ENCODE measurements at places on chromosomes 13 and 19.

DNA sequence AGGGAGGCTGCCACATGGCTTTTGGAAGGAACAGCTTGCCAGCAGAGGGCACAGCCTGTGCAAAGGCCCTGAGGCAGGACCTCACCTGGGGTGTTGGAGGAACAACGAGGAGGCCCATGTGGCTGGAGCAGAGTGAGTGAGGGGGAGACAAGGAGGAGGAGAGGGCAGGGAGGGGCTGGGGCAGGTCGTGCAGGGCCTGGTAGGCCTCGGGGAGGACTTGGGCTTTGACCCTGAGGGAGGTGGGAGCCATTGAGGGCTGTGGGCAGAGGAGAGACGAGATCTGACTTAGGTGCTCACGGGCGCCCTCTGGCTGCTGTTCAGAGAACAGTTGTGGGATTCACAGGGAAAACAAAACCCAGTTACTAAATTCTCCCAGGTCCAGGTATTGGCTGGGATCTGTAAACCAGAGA, 25.2 kb downstream of the ZNRF4 start:
- peak; percentile 76 for DNase-seq

DNA sequence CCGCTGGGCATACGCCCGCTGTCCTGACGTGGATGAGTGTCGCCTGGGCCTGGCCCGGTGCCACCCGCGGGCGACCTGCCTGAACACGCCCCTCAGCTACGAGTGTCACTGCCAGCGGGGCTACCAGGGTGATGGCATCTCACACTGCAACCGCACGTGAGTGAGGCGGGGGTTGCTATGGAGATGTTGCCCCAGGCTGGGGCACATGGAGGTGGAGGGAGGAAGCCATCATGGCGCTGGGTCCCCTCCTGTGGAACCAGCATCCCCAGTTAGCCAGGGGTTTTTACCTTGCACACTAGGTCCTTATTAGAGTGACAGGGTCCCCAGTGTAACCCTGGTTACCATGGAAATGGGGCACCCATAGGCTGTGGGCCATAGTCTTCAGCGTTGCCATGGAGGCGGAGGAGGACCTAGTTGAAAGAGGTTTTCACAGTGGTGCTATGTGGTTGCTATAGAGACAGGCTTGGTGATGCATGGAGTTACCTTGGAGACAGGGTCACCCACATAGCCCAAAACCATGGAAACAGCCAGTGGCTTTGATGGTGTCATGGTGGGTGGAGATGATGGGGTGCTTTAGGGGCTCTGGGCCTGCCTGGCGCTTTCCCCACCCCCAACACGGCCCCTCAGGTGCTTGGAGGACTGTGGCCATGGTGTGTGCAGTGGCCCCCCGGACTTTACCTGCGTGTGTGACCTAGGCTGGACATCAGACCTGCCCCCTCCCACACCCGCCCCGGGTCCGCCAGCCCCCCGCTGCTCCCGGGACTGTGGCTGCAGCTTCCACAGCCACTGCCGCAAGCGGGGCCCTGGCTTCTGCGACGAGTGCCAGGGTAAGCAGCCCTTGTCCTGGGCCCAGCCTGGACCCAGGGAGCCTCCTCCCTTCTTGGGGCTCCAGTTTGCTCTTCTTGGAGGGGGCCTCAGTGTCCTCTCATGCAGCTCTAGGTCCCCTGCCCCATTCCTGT, 27.1 kb downstream of the MEGF8 start:
- DNase-seq, result no peak

DNA sequence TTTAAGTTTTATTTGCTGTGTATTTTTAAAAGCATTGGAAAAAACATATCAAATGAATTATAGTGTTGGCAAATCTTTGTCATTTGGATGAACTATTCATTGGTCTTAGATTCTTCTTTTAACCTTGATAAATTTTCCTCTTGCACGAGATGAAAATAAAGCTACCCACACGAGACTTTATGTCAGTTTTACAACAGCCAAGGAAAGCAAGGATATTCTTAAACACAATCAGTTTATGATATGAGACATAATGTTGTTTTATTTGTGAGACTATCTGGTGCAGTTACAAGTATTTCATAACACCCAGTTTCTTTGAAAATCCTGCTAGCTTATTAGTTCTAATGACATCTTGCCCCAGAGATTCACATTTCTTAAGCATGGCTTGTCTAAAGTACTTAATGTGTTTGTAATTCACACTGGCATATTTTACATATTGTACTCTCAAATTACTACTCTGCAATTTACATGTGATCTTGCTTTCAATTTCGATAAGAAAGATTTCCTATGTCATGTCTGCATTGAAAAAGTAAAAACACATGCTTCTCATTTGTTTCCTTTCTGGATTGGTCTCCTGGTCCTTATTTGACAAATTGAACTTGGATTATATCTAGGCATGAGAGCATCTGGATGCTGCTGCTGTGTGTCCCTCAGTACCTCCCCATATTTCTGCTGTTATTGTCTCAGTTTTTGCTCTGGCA, 955.5 kb upstream of the PCDH9 start:
- DNase-seq, result no peak

DNA sequence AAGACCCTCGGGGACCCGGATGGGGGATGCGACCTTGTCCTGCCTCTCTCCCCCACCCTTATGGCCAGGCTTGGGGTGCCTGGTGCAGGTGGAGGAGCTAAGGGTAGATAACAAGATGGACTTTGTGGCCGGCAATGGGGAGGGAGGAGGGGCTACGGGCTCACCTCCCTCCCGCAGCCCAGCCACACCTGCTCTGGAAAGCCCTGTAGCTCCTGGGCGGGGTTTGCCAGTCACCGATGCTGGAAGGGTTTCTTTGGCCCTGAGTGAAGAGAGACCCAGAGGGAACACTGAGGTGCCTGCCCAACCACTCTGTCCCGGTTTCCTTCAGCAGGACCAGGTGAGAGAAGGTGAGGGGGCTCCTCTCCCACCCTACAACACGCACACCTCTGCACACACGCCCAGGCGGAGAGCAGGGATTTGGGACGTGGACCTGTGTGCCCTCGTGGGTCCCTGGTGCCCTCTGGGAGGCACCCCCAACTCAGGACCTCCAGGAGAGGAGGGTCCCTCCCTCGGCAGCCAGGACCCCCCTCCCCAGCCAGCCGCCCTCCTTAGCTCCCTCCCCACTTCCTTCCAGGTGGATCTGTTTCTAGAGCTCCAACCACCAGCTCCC, at the start of gene FUT2:
TSS of gene FUT2 (plus strand) at position 229 of the 610 bp plus-strand sequence. CDS start 6,986 bp downstream, outside the sequence.
- peak; percentile 79 for DNase-seq

- DNase-seq, result no peak
Observed at GRCh38 chr13:27794921-27795717, 2.8 kb downstream of the GSX1 start.

DNA sequence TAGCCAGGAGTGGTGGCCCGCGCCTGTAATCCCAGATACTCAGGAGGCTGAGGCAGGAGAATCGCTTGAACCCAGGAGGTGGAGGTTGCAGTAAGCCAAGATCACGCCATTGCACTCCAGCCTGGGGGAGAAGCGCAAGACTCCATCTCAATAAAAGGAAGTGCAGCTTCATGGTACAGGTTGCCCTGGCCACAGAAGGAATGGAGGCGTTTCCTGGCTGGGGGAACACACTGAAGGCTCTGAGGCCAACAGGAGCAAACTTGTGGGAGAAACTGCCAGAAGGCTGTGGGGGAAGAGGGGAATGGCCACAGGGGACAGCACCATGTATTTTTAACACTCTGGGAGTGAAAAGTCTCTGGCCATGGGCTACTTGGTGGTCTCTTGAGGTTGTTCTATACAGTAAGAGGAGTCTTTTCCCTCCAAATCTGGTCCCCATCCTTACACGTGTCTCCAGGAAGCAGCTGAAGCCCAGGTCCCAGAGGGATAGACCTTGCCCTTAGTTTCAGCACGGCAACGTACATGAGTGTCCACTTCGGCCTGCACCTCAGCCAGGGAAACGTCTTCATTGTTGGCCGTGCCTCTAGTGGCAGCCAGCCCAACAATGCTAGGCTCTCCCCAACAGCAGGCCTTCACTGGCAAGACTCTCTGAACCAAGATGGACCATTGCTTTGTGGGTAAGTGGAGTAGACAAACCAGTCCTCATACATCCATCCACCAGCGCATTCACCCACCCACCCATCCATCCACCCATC, 7.4 kb downstream of the MICOS13 start:
- peak; percentile 5 for DNase-seq

- no peak for DNase-seq
Observed at GRCh38 chr13:98707281-98707999, 45.0 kb downstream of the SLC15A1 start.

DNA sequence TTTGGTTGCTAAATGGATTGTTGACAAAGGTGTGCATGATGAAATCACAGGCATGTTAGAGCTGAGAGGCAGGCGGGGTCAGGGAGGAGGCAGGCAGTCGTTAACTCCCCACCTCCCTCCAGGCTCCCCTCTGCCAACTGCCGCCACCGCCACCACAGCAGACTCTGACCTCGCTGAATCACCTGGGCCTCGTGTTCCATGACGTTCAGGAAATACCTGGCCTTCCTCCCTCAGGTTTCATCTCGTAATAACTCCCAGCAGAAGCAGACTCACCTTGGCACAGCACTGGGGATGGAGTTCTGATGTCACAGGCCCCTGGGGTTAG, 198.5 kb downstream of the KATNAL1 start:
- DNase-seq, result no peak

- peak; percentile 12 for DNase-seq
Observed at GRCh38 chr13:49400755-49401659, 42.9 kb downstream of the CAB39L start.

GRCh38 chr13:65710514-65710913, 1519.6 kb downstream of the PCDH9 start:
- DNase-seq, result no peak

DNA sequence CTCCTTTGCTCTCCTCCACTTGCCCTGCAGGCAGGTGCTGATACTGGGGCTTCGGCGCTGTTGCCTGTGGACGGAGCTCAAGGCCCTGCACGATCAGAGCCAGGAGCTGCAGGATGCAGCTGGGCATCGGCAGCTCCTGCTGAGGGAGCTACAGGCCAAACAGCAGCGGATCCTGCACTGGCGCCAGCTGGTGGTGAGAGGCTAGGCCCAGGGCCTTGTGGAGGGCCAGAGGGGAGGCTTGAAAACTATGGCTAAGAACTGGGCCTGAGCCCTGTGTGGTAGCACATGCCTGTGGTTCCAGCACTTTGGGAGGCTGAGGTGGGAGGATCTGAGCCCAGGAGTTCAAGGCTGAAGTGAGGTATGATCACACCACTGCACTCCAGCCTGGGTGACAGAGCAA, 6.3 kb downstream of the HAUS5 start:
- no peak for DNase-seq

DNA sequence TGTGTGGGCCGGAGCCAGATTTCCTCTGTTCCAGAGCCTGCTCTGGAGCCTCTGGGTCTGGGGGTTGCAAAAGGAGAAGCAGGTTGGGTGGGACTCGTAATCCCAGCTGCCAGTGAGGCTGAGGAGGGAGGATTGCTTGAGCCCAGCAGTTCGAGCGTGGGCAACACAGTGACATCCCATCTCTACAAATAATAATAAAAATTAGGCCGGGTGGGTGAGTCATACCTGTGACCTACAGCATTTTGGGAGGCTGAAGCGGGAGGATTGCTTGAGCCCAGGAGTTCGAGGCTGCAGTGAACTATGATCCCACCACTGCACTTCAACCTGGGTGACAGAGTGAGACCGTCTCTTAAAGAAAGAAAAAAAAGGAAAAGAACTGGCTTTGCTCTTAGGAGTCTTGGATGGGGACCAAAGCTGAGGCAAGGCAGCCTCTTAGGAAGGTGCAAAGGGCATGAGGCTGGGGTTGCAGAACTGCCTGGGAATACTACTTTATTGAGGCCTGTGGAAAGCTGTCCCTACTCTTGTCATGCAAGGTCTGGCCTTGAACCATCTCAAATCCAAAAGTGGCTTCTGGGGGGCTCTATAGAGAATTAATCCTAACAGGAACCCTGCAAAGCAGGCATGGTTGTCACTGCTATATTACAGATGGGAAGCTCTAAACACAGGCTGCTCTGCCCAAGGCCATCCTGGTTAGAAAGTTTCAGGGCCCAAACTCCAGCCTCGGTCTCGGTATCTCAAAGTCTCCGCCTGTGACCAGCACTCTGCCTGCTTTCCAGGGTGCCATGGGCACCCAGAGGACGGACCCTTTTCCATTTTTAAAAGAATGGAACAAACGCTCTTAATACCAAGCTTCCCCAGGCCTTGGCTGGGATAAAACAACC, 880 bp upstream of the C19orf12 start:
- DNase-seq, result no peak

DNA sequence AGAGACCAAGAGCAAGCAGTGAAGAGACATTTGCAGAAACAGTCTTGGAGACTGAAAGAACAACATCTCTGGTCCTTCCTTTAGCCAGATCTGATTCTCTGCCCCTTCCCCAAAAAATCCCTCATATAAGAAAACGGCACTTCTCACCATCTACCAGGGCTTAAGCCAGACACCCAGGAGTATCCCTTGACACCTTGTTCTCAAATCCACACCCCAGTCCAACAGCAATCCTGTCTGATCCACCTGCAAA, 1.7 kb upstream of the PLEKHG2 start:
- no peak for DNase-seq

- DNase-seq, result no peak
Observed at GRCh38 chr13:25253702-25254101, 33.6 kb downstream of the MTMR6 start.

DNA sequence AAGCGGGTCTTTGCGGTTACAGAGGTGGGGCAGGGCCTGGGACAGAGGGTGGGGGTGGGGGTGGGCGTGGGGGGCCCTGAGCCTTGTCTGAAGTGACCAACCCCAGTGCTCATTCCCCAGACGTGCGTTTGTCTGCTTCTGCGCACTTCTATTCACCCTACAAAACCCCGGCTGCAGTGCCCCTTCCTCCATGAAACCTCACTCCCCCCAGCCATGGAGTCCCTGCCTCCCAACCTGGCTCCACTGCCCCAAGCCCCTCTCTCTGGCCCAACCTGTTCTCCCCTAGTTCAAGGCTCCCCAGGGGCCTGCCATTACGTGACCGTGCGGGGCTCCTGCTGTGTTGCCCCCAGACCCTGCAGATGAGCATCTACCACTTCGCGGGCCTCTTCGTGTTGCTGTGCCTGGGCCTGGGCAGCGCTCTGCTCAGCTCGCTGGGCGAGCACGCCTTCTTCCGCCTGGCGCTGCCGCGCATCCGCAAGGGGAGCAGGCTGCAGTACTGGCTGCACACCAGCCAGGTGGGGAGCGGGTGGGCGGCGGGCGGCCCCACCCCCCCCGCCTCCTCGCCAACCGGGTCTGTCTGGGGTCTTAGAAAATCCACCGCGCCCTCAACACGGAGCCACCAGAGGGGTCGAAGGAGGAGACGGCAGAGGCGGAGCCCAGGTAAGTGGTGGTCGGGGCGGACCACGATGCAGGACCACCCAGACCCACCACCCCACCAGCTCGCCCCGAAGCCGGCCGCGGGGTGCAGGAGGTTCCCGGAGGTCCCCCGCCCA, 8.2 kb downstream of the GRIN3B start:
- peak; percentile 23 for DNase-seq

GRCh38 chr19:58474997-58475713, 997 bp upstream of the ZNF446 start:
- no peak for DNase-seq

- DNase-seq, result no peak
Observed at GRCh38 chr13:60028021-60028420, 135.7 kb downstream of the DIAPH3 start.

DNA sequence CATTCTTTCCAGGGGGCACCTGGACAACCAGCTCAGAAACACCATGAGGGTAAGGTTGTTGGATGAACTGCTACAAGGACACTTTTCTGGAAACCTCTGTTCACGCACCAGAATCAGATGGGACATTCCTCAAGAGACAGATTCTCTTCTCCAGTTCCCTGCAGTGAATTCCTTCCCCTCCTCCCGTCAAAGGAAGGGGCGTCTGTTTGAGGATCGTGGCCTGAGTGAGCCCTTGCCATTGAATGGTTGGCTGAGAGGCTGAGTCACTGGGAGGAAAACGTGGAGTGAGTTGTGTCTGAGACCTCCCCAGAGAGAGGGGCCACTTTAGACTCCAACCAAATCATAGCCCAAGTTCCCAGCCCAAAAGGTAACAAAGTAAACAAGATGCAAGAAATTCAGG, 79.4 kb upstream of the ZNF507 start:
- no peak for DNase-seq

All from iPS-NIHi11 (cell line).